ENCODE measurements at places on chromosomes 6 and 20.

DNA sequence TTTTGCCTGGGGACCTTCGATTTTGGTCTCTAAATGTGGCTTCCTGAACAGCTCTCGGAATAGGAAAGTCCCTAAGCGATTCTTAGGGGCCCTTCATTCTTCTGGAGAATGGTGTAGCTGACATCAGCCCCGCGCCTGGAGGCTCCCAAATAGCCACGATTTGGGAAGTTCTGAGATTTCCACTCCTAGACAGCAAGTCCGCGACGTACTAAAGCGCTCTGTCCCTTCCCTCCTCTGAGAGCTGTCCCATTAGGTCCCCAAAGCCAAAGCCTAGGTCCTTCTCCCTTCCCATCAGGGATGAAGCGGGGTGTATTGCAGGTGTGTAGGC is 756 bp downstream of the MOXD1 start:
- no peak for DNase-seq

- no peak for DNase-seq
Measured at GRCh38 chr6:72969666-72970065, 255.6 kb downstream of the KHDC1L start.

DNA sequence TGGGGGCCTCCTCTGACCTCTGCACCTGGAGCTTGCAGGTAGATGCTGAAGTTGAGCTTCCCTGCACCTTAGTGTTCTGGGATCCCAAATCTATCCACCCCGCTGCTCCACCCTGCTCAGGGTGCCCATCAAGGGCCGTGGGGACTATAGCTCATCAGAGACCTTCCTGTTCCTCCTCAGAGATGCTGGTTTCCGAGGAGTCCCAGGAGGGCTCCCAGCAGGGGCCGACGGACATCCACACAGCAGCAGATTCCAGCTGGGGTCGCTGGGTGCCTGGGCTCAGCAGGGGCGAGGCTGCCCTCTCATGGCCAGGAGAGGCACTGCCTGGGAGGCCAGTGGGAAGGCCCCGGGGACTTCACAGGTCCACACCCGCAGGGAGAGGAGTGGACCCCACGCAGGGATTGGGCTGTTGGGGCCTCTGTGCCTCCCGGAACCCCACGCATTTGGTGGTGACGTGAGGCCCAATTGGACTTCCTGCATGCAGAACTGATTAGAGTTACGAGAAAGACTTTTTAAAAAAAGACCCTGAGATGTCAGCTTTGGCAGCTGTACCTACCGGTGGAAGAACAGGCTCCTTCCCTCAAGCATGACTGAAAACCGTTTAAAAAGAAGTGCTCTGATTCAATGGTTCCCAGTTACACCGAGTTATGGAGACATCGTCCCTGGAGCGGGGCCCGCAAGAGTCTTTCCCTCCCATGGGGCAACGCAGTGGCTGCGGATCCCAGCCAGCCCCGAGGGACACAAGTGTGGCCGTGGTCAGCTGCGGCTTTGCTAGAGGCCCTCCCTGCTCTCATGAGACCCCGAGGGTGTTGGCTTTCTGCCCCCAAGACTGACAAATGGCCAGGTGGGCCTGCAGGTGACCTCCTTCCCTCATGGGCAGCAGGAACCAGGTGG is 25.3 kb upstream of the SLCO4A1 start:
- DNase-seq: peak; percentile 10

DNA sequence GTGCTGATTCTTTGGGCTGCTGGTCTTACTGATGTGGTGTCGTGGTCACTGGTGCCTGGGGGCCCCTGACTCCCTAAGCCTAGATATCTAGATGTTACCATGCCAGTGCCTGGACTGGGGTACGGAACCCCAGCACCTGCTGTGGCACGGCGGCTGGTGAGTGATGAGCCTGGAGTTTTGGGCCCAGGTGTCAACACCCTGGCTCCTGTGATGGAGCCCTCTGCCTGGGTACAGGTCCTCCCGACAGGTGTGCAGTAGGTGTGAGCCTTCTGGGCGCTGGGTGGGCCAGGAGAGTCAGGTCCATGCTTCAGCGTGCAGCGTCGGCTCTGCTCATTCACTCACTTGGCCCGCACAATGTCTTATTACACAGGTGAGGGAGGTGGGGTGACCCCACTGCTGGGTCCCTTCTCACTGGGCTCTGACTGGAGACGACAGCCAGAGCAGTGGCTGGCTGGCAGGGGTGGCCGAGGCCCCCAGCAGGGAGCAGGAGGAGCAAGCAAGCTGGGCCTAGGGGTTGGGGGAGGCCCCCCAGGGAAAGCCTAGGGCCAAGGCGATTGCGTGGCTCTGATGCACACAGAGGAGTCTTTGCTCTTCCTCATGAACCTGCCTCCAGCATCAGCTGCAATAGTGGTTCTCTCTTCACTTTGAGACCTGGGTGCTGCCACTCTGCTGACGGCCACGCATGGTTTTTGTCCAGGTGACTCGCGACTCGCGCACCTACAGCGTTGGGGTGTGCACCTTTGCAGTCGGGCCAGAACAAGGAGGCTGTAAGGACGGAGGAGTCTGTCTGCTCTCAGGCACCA is 42.5 kb upstream of the SLC22A1 start:
- no peak for DNase-seq

DNA sequence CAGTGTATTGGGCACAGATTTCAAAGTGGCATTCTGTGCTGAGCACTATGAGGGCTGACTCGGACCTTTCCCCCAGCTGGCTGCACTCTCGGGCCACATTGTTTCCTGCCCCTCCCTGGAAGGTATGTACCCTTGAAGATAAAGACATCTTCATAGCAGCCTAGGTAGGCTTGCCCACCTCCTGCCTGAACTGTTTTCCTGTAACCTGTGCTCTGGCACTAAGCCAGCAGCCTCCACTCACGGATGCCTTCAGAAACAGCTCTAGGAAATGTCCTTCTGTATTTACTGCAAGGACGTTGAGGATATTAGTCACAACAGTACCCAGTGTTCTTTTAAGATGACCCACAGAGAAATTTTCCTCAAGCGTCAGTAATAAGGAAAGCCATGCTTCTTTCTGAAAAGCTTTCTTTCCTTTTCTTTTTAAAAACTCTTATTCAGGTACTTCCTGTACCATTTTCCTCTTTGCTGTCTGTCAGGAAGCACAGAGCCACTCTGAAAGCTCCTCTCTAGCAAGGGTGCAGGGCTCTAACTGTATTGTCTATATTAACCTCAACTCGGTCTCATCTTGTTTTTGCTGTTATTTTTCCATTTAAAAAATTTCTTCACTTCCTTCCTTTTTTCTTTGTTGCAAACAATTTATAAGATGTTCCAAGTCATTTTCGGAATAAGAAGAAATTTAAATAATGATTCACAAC is 43.5 kb downstream of the TTI1 start:
- no peak for DNase-seq

- no peak for DNase-seq
Measured at GRCh38 chr20:61134296-61135030, 117.6 kb upstream of the CDH4 start.

DNA sequence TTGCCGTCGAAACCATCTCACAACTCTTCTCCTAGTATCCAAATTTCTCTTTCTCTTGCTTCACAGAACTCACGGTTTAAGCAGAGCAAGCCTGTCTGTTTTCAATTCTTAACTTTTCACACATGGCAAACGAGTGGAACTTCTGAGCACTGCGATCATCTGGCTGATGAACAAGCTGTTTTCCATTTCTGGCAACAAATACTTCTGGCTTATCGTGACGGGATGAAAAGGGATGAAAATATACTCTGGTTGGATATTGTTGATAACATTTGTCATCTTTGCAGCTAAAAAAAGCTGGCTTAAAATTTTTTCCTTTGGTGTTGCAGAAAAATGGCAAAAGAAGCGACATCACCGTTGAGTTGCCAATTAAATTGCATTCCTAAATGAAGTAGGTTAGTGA is 515.2 kb upstream of the JARID2 start:
- no peak for DNase-seq

GRCh38 chr20:12849225-12849910 is 159.4 kb upstream of the SPTLC3 start:
- no peak for DNase-seq

DNA sequence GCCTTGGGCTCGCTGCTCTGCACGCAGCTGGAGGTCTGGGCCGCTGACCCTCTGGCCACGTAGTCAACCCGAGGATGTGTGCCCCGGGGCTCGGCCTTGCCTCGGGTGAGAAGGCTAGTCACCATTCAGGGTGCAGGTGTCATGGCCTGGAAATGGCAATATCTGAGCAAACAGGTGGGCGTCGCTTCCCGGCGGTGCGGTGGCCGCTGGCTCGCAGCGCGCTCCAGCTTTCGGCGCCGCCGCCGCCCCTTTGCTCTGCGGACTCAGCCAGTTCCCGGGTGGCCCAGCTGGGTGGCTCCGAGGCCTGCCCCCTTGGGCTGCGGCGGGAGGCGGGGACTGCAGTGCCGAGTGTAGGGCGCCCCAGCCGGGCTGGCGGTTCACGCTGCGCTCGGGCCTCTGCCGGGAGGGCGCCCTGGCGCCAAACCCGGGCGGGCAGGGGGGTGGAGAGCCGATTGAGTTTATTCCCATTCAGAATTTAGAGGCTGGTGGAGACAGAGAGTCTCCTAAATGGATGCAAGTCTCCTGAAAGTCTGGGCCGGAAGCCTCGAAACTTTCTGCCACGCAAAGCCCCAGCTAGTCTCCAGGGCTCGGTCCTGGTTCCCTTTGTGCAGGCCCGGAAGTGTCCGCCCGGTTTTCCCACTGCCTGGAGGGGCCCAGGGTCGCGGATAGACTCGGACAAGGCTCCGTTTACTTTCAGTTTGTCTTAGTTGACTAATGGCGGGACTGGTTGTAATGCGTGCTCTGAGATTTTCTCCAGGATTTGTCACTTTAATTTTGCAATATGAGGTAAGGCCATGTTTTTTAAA is 11.3 kb upstream of the TFAP2A start:
- DNase-seq: no peak

- no peak for DNase-seq
Measured at GRCh38 chr20:11063444-11063843, 389.6 kb upstream of the JAG1 start.
